ENCODE measurements at places on chromosomes 7 and 10. TPM values are rescaled to one million over a fixed set of nuclear protein-coding genes. Genes with fewer than 3 reads are reported as not detected.
A peak's percentile ranks its signal among the peaks of the same experiment; 100 is the strongest.

GRCh38 chr7:28698840-28699239 is 259.3 kb downstream of the TRIL start:
- peaks cover 2% of the 10 kb centered on the region for H3K4me1 ChIP-seq
- no peak overlapping the region for H3K27ac ChIP-seq
- no peak overlapping the region for H3K4me3 ChIP-seq

DNA sequence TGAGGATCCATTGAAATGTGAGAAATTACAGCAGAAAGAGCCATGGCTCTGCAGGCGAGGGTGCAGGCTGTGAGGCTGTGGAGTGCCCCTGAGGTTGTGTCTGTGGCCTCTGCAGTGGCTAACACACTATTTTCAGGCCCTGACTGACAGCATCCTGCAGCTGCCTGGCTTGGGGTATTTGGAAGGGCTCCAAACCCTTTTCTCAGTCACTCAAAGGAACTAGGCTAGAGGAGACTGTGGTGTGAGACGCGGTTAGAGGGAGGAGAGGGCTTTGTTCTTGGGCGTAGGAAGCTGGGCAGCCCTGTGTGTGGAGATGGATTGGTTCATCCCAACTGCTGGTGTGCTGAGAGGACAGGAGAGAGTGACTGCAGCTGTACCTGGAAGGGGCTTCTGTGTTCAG is 134.9 kb downstream of the RAMP3 start:
- no peaks in the 10 kb centered on the region for H3K36me3 ChIP-seq
- no peak overlapping the region for H3K27ac ChIP-seq
- H3K27me3 ChIP-seq: peaks cover 2% of the 10 kb centered on the region
- H3K4me3 ChIP-seq: no peak overlapping the region
- no peaks in the 10 kb centered on the region for H3K4me1 ChIP-seq

DNA sequence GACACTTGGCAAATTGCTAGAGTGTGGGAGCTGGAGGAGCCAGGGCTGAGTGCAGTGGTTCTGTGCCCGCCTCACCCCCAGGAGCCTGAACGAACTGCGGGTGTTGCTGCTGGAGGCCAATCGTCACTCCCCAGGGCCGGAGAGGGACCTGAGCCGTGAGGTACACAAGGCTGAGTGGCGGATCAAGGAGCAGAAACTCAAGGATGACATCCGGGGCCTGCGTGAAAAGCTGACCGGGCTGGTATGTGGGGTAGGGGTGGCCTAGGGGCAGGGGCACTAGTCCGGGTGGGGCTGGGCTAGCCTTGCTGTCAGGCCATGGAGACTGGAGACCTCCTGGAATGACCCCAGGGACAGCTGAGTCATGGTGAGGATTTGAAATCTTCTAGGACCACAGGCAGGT is 56.7 kb upstream of the GTF2IRD1 start:
- no peak overlapping the region for H3K27ac ChIP-seq
- H3K4me1 ChIP-seq: peaks cover 2% of the 10 kb centered on the region
- no peaks in the 10 kb centered on the region for H3K27me3 ChIP-seq
- DNase-seq: no peak

DNA sequence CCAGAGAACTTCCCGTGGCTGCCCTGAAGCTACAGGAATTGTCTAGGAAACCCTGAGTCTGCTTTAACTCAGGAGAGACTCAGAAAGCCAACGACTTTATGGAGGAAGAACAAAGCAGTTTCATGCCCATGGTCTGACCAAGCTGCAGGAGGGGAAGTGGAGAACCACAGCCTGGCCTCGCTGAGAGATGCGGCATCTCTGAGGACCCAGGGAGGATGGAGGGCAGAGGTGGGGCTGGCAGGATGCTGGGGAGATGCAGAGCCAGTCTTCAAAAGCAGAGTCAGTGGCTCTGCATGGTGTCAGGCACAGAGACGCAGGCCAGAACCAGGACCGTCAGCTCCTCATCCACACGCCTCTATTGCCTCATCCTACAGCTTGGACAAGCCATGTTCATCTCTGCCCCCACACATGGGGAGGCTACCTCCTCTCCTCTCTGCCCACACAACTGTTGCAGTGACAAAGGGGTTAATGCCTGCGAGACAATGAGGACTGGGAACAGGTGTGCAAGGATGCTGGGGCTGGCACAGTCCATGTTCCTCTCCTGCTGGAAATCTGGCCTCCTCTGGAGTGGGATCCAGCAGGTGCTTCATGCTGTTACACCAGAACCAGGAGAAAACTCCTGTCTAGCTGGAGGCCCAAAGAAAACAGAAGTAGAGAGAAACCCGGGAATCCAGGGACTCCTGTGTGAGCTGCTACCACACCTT is 267.0 kb downstream of the PLXNA4 start:
- peak; percentile 40 for DNase-seq
- no peak overlapping the region for H3K27ac ChIP-seq
- peaks cover 41% of the 10 kb centered on the region for H3K27me3 ChIP-seq
- H3K36me3 ChIP-seq: no peaks in the 10 kb centered on the region
- peaks cover 12% of the 10 kb centered on the region for H3K4me1 ChIP-seq
- no peak overlapping the region for H3K4me3 ChIP-seq

- H3K27ac ChIP-seq: no peak overlapping the region
- no peaks in the 10 kb centered on the region for H3K27me3 ChIP-seq
- H3K4me3 ChIP-seq: no peak overlapping the region
- no peak for DNase-seq
Observed at GRCh38 chr10:92119340-92119739, 171.5 kb downstream of the CPEB3 start.

LMOD2 gene
- total RNA-seq: not detected

DNA sequence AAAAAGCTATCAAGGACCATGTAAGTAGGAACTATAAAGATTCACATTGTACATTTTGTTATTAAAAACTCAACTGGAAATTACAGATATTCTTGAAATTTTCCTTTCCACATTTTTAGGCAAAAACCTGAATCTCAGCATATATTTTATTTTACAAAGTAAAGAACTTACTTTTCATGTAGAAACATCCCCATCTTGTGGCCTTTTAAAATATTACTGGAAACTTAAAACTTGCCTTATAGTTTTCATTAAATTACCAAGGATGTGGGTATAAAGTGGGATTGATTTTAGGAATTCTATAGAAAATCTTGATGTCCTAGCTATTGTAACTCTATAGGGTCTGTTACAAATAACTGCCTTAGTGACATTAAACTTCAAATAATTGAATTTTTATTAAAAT is 10.6 kb downstream of the DBF4 start:
- H3K4me3 ChIP-seq: no peak overlapping the region
- H3K27ac ChIP-seq: no peak overlapping the region
- H3K4me1 ChIP-seq: peaks cover 23% of the 10 kb centered on the region
- no peak for DNase-seq
- peaks cover 48% of the 10 kb centered on the region for H3K36me3 ChIP-seq

TLL2 gene
- total RNA-seq: not detected

DNA sequence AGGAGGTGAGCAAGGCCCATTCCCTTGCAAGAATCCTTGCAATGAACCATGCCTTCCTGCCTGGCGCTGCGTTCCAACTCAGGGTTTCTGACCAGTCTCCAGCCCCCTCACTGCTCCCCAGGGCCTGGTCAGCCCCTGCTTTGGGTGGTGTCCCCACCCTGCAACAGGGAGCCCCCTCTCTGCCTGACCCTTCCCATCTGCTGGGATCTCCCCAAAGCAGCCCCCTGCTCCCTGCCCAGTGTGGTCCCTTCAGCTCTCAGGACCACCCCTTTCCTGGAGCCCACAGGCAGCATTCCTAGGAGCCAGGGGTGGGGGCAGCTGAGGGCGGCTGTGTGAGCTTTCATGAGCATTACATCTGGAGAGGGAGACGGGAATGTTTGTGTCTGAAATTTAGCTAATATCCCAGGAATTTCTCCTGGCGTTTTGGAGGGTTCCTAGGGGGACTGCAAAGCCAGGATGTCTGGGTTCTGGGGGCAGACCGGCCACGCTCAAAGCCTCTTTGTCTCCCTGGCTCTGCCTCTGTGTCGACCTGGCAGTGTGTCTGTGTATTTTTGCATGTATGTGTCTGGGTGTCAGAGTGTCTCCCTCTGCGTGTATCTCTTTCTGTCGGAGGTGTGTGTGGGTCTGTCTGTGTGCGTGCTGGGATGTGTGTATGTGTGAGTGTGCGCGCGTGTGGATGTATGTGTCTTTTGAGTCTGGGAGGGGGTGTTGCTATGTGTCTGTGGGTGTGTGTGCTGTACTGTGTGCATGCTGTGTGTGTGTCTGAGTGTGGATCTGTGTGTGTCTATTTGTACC is 300.5 kb upstream of the ZMIZ1 start:
- no peak overlapping the region for H3K27ac ChIP-seq
- DNase-seq: no peak
- H3K27me3 ChIP-seq: no peaks in the 10 kb centered on the region
- no peak overlapping the region for H3K4me3 ChIP-seq

GRCh38 chr10:42875798-42876341 is 93.3 kb downstream of the BMS1 start:
- no peaks in the 10 kb centered on the region for H3K4me1 ChIP-seq
- no peak for DNase-seq

GRCh38 chr10:71989661-71990454 is 25.7 kb downstream of the CHST3 start:
- H3K27me3 ChIP-seq: peaks cover 2% of the 10 kb centered on the region
- DNase-seq: no peak
- H3K4me3 ChIP-seq: no peak overlapping the region
- no peak overlapping the region for H3K27ac ChIP-seq

YKT6 gene
- total RNA-seq: 63.3 TPM

DNA sequence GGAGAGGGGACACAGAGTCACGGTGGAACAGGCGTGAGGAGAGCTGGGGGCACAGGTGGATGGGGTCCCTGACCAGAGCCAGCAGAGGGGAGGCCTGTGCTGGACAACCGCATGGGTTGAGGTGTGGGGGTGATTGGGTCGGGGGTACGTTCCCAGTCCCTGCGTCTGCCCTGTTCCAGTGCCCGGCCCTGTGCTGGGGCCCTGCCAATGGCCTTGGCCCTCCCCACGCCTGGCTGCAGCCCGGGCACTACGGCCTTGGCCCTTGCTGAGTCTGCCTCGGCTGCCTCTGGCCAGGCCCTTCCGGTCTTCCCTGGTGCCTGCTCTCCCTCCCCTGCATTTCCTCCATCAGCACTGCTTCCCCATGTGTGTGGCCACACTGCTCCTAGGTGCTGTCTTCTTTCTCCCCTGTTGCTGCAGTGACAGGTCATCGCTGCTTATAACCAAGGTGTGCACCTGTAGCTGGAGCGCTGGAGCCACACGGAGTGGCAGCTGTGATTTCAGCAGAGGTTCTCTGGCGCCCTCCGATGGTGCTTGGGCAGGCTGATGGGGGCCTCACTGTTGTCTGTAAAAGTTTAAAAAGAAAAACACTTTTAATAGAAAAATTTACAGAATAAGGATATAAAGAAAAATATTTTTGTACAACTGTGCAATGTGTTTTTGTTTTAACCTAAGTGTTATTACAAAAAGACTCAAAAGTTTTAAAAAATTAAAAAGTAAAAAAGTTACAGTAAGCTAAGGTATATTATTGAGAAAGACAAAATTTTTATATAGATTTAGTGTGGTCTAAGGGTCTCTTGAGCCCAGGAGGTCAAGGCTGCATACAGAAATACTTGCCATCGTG is 45.2 kb upstream of the BHLHA15 start:
- DNase-seq: peak; percentile 67
- no peak overlapping the region for H3K27ac ChIP-seq
- H3K27me3 ChIP-seq: no peaks in the 10 kb centered on the region
- H3K4me3 ChIP-seq: no peak overlapping the region
- H3K4me1 ChIP-seq: peaks cover 8% of the 10 kb centered on the region
- H3K36me3 ChIP-seq: no peaks in the 10 kb centered on the region

ABCC2 gene
- total RNA-seq: 1.0 TPM

GATA3 gene
- total RNA-seq: 52.0 TPM

- peaks cover 6% of the 10 kb centered on the region for H3K4me1 ChIP-seq
- no peak overlapping the region for H3K27ac ChIP-seq
- H3K4me3 ChIP-seq: no peak overlapping the region
- DNase-seq: peak; percentile 22
- H3K27me3 ChIP-seq: no peaks in the 10 kb centered on the region
Observed at GRCh38 chr7:33185786-33186185, 56.4 kb downstream of the BBS9 start.

- H3K36me3 ChIP-seq: no peaks in the 10 kb centered on the region
- no peak overlapping the region for H3K4me3 ChIP-seq
- no peaks in the 10 kb centered on the region for H3K27me3 ChIP-seq
- H3K4me1 ChIP-seq: no peaks in the 10 kb centered on the region
- no peak for DNase-seq
Observed at GRCh38 chr7:42548816-42549611, 312.0 kb upstream of the GLI3 start.

DNA sequence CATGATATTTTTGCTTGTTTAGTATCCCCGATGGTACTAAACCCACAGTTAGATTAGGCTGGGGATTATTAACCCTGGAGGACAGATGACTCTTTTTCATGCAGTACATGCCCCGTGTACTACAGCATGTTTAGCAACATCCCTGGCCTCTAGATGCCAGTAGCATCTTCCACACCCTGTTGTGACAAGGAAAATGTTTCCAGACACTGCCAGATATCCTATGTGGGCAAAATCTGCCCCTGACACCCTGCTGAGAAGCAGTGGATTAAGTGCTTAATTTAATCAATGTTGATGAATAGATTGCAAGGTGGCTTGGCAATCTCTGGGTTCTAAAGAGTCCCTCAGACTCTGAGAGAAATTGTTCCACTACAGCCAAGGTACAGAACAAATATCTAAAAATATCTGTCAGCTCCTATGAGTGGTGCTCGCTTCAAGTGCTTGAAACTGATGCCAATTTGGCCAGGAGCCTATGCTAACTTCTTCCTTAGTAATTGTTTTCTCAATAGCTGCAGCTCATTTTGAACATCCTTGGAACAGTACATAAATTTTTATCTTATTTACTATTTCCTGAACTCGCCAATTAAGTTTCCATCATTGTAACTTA is 247.0 kb downstream of the SORCS1 start:
- no peak overlapping the region for H3K4me3 ChIP-seq
- H3K36me3 ChIP-seq: no peaks in the 10 kb centered on the region
- H3K4me1 ChIP-seq: no peaks in the 10 kb centered on the region
- DNase-seq: no peak

DNA sequence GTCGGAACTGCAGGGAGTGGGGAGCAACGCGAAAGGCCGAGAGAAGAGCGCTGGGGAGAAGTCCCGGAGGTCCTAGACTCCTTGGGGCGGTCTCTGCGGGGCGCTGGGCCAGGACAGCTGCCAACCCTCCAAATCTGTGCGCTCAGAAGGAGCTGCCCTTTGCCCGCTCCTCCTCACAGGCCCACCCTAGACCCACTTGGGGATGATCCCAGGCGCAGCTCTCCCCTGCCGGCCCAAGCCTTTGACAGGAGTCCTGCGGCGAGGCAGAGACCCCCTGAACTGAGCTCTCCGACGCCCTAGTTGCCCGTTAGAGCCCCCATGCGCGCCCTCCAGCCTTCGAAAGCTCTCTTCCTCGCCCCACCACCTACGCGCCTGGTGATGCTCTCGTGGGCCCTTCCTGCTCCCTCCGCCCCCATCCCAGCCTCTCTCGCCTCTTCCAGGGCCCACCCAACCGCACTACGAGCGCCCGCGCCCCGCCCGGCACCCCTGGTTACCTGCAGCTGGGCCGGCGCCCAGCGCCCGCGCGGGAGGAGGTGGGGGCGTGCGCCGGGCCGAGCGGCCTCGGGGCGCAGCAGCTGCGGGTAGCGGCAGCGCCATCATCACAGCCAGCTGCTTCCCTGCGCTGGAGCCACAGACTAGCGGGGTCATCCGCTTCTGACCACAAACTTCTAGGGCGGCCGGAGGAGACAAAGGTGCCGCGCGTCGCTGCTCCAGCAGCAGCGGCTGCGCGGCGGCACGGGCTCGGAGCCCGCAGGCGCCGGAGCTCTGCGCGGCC is 353.4 kb downstream of the DNAJB6 start:
- H3K27ac ChIP-seq: peak overlapping the region; percentile 36
- H3K4me3 ChIP-seq: peak overlapping the region; percentile 49
- peaks cover 56% of the 10 kb centered on the region for H3K27me3 ChIP-seq
- peaks cover 16% of the 10 kb centered on the region for H3K4me1 ChIP-seq
- DNase-seq: no peak

GRCh38 chr10:2908851-2909630 is 158.3 kb upstream of the PFKP start:
- no peak overlapping the region for H3K27ac ChIP-seq
- H3K36me3 ChIP-seq: no peaks in the 10 kb centered on the region
- H3K4me3 ChIP-seq: no peak overlapping the region
- peaks cover 22% of the 10 kb centered on the region for H3K4me1 ChIP-seq
- peak; percentile 32 for DNase-seq

IFIT1 gene
- 45.0 TPM for total RNA-seq
